ENCODE measurements at places on chromosomes 11 and 22. TPM values are rescaled to one million over a fixed set of nuclear protein-coding genes. Genes with fewer than 3 reads are reported as not detected.

DNA sequence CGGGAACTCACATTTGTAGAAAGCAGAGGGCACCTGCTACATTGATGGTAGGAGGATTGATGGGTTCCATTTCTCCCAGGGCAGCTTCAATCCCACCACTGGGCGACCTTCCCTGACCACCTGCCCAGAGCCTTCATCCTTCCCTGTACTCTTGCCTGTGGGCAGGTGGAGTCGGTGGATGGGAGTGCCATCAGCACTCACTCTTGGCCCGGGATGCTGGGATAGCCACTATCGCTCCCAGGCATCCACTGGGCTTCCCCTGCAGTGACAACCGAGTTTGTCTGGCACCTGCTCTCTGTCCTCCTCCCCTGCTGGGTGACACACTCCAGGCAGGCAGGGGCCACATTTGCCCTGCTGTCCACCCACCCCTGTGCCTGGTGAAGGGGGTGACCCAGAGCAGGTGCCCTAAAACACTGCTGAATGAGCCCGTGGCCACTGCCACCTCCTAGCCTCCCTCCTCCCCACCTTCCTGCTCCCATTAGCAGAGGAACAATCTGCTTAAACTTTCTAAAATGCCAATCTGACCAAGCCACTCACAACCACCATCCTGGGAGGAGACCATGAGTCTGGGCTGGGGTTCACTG lies 604.7 kb downstream of the TBC1D22A start:
- no peak overlapping the region for H3K4me3 ChIP-seq
- no peak overlapping the region for H3K27ac ChIP-seq
- H3K36me3 ChIP-seq: no peaks in the 10 kb centered on the region
- DNase-seq: no peak
- H3K27me3 ChIP-seq: no peaks in the 10 kb centered on the region

DNA sequence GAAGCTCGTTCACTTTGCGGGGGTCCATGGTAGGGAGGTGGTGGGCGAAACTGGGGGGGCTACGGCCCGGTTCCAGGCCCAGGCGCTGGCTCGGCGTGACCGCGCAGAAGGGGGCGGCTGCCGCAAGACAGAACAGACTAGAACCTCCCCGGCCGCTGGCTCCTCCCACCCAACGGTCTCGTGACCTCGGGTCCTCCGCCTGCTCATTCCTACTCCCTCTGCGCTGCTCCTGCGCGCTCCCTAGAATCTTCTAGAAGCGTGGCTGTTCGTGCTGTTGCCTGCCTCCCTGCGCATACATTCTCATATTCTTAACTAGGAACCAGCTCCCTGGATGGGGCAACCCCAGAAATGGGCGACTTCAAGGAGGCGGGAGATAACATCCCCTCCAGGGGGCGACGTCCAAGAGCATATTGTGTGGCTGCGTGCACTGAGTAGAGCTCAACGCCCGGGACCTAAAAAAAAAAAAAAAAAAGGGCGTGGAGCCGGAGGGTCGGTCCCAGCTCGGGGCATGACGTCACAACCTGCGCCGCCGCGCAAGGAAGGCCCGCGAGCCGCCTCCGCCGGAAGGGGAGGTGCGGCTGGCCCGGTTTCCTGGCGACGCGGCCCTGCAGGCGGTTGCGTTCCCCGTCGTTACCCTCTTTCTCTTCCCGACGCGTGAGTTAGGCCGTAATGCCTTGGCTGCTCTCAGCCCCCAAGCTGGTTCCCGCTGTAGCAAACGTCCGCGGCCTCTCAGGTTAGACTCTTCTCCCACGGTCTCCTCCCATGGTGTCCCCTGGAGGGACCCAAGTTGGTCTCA lies at the start of the genes ST13 and XPNPEP3:
Gene ST13, minus strand, starts transcription at position 127 of the 796 bp plus-strand sequence. Its CDS starts 99 bp downstream, at position 28.
Gene XPNPEP3, plus strand, starts transcription at position 636 of the 796 bp plus-strand sequence. Its CDS starts 34 bp downstream, at position 670.
- DNase-seq: peak; percentile 96
- peak within 1 kb of the TSS; percentile 96 for H3K4me3 ChIP-seq
- H3K27me3 ChIP-seq: no peaks in the 10 kb centered on the region
- peaks cover 38% of the 10 kb centered on the region for H3K4me1 ChIP-seq

DNA sequence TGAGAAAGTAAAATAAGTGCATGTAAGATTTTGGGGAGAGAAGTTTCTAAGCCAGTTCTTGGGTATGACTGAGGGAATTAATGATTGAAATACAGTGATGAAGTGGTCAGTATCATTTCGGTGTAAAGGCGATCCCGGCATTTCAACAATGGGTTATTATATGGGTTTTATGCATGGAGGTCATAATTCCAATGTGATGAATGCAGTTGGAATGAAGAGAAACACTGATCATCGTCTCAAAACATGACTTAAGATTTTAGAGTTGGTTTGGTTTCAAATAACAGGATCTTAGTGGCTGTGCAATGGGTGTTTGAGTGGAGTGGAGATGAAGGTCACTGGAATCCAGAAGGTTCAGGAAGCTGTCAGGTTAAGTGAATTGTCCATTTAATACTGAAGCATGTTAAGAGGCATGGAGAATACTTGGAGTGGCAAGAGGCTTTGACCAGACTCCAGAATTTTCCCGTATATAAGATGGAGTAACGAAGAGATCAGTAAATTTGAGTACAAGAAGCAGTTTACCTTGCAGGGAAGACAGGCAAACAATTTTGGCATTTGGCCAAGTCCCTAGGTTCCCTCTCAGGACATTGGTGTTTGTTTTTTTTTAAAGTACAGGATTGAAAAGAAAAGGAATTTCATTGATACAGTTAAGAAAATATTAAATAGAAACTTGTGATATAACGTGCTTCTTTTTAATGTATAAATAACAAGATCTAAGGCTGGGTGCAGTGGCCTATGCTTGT lies 96.4 kb upstream of the BIRC3 start:
- DNase-seq: no peak
- H3K27ac ChIP-seq: no peak overlapping the region

DNA sequence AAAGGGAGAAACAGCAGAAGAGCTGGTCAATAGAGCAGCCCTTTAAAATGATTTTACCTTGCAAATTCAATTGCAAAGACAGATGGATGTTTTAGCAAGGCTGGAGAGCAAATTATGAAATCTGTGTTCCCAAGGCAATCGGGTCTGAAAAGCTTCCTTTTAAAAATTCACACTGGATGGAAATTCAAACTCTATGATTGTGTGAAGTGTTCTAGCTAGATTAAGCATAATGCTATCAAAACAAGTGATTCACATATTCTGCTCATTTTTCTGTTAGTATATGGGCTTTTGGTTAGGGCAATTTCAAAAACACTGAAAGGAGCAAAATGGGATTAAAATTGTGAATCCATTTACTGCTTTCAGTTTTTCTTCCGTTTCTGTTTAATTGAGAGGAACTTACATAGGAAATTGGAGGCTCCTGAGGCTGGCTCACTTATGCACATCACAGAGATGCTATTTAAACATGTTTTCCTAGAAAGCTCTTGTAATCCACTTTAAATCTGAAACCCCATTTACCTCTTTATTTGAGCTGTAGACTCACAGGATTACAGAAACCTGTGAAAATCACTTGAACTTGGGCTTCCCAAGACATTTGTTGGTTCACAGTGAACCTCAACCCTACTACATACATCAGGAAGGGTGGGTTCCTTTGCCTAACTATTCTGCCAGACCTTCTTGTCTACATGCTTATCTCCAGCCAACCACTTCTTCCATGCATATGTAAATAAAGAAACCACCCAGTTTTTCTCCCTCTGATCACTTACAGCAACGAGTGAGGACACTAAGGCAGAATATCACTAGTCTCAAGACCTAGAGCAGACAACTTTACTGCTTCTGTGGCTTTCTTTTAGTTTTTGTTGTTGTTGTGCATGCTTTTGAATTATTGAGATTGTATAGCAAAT lies 201.9 kb upstream of the PITPNB start:
- DNase-seq: no peak
- H3K27me3 ChIP-seq: no peaks in the 10 kb centered on the region
- H3K36me3 ChIP-seq: no peaks in the 10 kb centered on the region
- H3K4me1 ChIP-seq: no peaks in the 10 kb centered on the region
- no peak overlapping the region for H3K27ac ChIP-seq

GRCh38 chr11:31542862-31543261 lies 33.3 kb downstream of the ELP4 start:
- no peak overlapping the region for H3K4me3 ChIP-seq
- no peaks in the 10 kb centered on the region for H3K4me1 ChIP-seq
- DNase-seq: no peak
- no peak overlapping the region for H3K27ac ChIP-seq

GRCh38 chr22:42993651-42994275 lies 21.2 kb downstream of the PACSIN2 start:
- no peak overlapping the region for H3K4me3 ChIP-seq
- no peaks in the 10 kb centered on the region for H3K27me3 ChIP-seq
- H3K27ac ChIP-seq: no peak overlapping the region
- DNase-seq: no peak
- H3K4me1 ChIP-seq: peaks cover 20% of the 10 kb centered on the region

- no peak for DNase-seq
- peaks cover 14% of the 10 kb centered on the region for H3K4me1 ChIP-seq
- H3K4me3 ChIP-seq: peak overlapping the region; percentile 51
- no peaks in the 10 kb centered on the region for H3K36me3 ChIP-seq
- H3K27ac ChIP-seq: no peak overlapping the region
Observed at GRCh38 chr22:29074276-29074772, 1.5 kb downstream of the KREMEN1 start.

- no peak for DNase-seq
- no peaks in the 10 kb centered on the region for H3K27me3 ChIP-seq
- no peaks in the 10 kb centered on the region for H3K4me1 ChIP-seq
- H3K4me3 ChIP-seq: no peak overlapping the region
- no peaks in the 10 kb centered on the region for H3K36me3 ChIP-seq
- no peak overlapping the region for H3K27ac ChIP-seq
Observed at GRCh38 chr11:104091281-104092096, 55.0 kb downstream of the DDI1 start.

- H3K36me3 ChIP-seq: peaks cover 22% of the 10 kb centered on the region
- no peaks in the 10 kb centered on the region for H3K27me3 ChIP-seq
- no peak overlapping the region for H3K4me3 ChIP-seq
- no peak overlapping the region for H3K27ac ChIP-seq
Observed at GRCh38 chr22:24176630-24177029, 4.7 kb upstream of the SUSD2 start.

DNA sequence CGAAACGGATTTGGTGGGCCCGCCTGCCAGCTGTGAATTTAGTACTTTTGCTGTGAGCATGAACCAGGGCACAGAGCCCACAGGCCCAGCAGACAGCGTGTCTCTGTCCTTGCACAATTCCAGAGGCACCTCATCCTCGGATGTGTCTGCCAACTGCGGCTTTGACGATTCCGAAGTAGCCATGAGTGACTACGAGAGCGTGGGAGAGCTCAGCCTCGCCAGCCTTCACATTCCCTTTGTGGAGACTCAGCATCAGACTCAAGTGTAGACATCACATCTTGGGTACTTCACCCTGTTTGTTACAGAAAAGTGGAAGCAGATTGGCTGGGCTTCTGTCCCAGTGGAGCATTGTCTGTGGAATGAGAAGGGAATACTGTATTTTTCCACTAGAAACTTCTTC lies 78.6 kb upstream of the MTNR1B start:
- H3K36me3 ChIP-seq: no peaks in the 10 kb centered on the region
- no peaks in the 10 kb centered on the region for H3K27me3 ChIP-seq
- H3K4me3 ChIP-seq: no peak overlapping the region
- no peaks in the 10 kb centered on the region for H3K4me1 ChIP-seq
- DNase-seq: no peak

DNA sequence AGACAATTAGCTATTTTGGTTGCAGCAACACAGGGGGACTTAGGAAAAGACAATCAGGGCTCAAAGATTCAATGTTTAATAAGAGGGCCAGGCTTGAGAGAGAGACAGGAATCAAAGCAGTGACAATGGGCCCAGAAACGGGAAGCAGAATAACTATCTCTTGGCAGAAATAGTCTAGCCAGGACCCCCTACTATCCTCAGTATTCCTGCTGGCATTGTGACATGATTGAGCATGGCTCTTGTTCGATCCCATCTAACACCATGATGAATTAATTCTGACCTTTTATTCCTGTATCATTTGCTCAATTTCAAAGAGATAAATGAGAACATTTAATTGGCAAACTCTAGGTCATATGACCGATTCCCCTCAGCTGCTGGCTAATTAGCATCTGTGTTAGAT lies 12.8 kb upstream of the ANO5 start:
- no peaks in the 10 kb centered on the region for H3K36me3 ChIP-seq
- no peak for DNase-seq
- H3K27me3 ChIP-seq: no peaks in the 10 kb centered on the region

DNA sequence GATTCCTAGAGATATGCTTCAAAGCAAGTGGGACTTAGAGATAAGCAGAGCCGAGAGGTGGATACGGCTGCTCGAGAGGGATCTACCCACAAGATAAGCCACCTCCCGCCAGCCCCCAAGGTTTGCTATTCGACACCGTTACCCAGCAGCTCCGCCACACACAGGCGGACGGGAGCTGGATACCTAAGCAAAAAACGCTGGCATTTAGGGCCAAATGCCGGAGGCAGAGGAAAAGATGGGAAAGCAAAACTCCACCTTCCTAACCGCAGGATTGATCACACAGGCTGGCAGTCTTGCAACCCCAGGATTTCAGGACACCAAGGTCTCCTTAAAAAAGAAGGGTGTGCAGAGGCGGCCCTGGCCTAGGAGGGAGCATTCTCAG lies 709 bp downstream of the FTH1 start:
- H3K27me3 ChIP-seq: no peaks in the 10 kb centered on the region
- peak; percentile 38 for DNase-seq
- H3K36me3 ChIP-seq: peaks cover 40% of the 10 kb centered on the region
- peak overlapping the region; percentile 93 for H3K4me3 ChIP-seq
- peaks cover 55% of the 10 kb centered on the region for H3K4me1 ChIP-seq

- no peaks in the 10 kb centered on the region for H3K36me3 ChIP-seq
- no peak overlapping the region for H3K27ac ChIP-seq
- no peaks in the 10 kb centered on the region for H3K27me3 ChIP-seq
- H3K4me1 ChIP-seq: no peaks in the 10 kb centered on the region
- H3K4me3 ChIP-seq: no peak overlapping the region
- DNase-seq: no peak
Observed at GRCh38 chr11:115548878-115549528, 44.8 kb upstream of the CADM1 start.

Gene MUC5B
- not detected for total RNA-seq

Gene LSP1
- 449 TPM for total RNA-seq

Gene MMP12
- total RNA-seq: not detected

Gene BCO2
- total RNA-seq: 1.2 TPM

Gene TMPRSS5
- 1.0 TPM for total RNA-seq

Gene SLC25A45
- 16.3 TPM for total RNA-seq

Gene VWCE
- 8.1 TPM for total RNA-seq

Gene OR52A1
- total RNA-seq: not detected

Gene CAT
- total RNA-seq: 31.8 TPM

Gene OR4B1
- not detected for total RNA-seq

Data from activated T-helper 2 cell treated with anti-CD3 and anti-CD28 coated beads, Interferon-gamma antibody, Interleukin-2, Interleukin-4, amounts not matched to agents 10 μg/mL and 5 μg/mL and 100 μg/mL, durations not matched to agents 14 hours and 24 hours and 36 hours (primary cell).